ENCODE measurements at places on chromosomes 2 and 18. TPM values are rescaled to one million over a fixed set of nuclear protein-coding genes. Genes with fewer than 3 reads are reported as not detected.

GRCh38 chr2:19070886-19071285 is 287.5 kb downstream of the OSR1 start:
- H3K4me1 ChIP-seq: peaks cover 13% of the 10 kb centered on the region
- no peak overlapping the region for H3K27ac ChIP-seq
- DNase-seq: no peak

- no peaks in the 10 kb centered on the region for H3K27me3 ChIP-seq
- H3K36me3 ChIP-seq: peaks cover 41% of the 10 kb centered on the region
- no peak overlapping the region for H3K27ac ChIP-seq
Observed at GRCh38 chr2:168136392-168136977, 110.9 kb downstream of the STK39 start.

ANTXR1 gene
- 144 TPM for total RNA-seq

ALPG gene
- total RNA-seq: not detected

DNA sequence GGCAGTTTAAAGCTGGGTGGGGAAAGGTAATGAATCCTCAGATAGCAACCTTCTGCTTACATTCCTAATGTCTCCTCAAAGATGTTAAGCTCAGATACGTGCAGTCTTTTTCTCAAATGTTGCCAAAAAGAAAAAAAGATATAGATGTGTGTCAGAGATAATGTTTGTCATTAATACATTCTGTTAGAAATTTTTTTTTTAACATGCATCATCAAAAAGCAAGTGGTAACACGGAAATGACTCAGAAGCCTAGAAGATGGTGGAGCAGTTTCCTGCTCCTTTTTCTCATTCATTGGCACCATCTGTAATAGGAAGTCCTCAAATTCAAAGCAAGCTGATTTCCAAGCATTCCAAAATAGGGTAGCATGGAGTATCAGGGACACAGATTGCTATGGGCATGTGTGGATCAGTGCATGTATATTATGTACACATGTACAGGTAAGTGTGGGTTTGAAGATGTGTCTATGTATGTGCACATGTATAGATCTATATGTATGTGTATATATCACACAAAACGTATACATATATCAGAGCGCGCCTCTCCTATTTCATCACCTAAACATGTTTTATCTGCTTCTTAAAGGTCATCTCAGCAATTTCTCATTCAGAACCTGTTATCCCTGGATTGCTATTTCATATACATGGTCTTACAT is 79.9 kb upstream of the ITGB6 start:
- DNase-seq: no peak
- H3K36me3 ChIP-seq: peaks cover 76% of the 10 kb centered on the region
- H3K4me3 ChIP-seq: no peak overlapping the region

DNA sequence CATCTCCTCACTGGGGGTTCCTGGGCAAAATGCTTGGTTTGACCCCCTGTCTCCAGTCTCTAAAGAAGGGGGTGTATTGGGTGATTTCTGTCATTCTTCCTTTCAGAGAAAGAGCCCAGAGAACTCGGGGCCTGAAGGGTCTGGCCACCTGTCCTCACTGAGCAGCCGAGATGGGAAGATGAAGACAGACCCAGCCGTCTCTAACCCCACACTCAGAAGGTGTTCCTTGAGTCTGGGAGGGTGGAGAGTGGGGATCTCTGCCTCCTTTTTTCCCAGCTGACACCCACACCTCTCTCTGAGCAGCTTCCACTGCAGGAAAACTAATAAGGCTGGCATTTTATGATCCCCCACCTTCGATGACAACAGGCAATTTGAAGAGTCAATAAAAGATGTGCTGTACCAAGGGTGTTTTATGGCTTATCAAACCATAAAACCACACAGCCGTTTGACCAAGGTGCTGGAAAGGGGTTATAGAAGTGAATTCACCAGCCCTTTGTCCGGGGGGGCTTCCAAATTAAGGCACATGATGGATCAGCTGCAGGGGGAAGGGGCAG is 213.8 kb downstream of the SMAD2 start:
- no peak for DNase-seq
- no peak overlapping the region for H3K4me3 ChIP-seq
- H3K27ac ChIP-seq: no peak overlapping the region
- no peaks in the 10 kb centered on the region for H3K36me3 ChIP-seq
- H3K4me1 ChIP-seq: no peaks in the 10 kb centered on the region

- no peak overlapping the region for H3K4me3 ChIP-seq
- no peaks in the 10 kb centered on the region for H3K36me3 ChIP-seq
- no peaks in the 10 kb centered on the region for H3K27me3 ChIP-seq
- no peaks in the 10 kb centered on the region for H3K4me1 ChIP-seq
- no peak for DNase-seq
- no peak overlapping the region for H3K27ac ChIP-seq
Observed at GRCh38 chr2:142285480-142285879, 154.7 kb upstream of the LRP1B start.

DNA sequence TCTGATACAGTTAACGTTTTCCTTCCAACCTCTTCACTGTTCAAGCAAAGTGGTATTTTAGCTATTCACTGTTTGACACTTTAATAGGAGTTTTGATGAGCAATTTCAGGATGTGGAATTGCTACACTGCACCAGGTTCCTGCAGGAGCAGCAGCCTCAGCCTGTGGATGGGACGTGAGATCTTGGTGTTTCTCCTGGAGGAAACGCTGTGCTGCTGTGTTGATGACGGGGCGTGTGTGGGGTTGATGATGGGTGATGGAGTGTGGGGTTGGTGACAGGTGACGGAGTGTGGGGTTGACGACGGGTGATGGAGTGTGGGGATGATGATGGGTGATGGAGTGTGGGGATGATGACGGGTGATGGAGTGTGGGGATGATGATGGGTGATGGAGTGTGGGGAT is 98.9 kb downstream of the RTP5 start:
- no peak for DNase-seq
- no peak overlapping the region for H3K4me3 ChIP-seq
- no peak overlapping the region for H3K27ac ChIP-seq
- no peaks in the 10 kb centered on the region for H3K27me3 ChIP-seq

- peaks cover 7% of the 10 kb centered on the region for H3K4me1 ChIP-seq
- H3K27me3 ChIP-seq: no peaks in the 10 kb centered on the region
- peaks cover 24% of the 10 kb centered on the region for H3K36me3 ChIP-seq
- H3K27ac ChIP-seq: no peak overlapping the region
- no peak for DNase-seq
Observed at GRCh38 chr2:46977280-46977665, 61.7 kb upstream of the MCFD2 start.

Data from osteocyte (in vitro differentiated cells).